ENCODE measurements at places on chromosomes 5 and 9.

DNA sequence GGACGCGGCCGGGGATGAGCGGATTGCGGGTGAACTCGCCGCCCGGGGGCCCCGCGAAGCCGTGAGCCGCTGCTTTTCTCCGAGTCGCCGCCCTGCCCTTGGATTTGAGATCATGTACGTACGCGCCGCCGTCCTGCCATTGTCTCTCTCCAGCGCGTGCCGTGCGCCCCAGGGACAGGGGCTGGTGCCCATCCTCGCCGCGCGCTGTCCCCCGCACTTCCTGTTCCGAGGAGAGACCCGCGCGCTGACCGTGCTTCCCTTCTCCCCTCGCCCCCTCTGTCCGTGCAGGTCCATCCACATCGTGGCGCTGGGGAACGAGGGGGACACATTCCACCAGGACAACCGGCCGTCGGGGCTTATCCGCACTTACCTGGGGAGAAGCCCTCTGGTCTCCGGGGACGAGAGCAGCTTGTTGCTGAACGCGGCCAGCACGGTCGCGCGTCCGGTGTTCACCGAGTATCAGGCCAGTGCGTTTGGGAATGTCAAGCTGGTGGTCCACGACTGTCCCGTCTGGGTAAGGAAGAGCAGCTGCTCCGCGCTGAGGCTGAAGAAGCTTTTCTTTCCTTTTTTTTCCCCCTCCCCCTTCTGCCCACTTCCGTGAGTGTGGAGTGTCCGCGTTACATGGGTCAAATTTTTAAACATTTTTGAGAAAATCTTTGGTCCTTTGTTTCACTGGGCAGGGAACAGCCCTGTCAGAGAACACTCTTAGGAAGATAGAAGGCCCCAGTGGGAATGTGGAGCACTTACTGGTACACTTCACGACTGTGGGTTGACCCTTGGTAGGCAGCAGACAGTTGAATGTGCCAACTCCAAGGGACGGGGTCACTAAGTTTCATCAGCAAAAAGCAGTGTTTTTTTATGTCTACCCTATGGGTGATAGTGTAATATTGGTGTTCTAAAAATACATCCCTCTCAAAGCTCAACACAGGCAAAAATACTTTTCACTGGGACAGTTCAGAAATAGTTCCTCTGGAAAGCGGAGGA is 727 bp downstream of the RHOBTB3 start:
- DNase-seq: no peak

- DNase-seq: no peak
Observed at GRCh38 chr5:179421144-179421901, 76.1 kb upstream of the ADAMTS2 start.

DNA sequence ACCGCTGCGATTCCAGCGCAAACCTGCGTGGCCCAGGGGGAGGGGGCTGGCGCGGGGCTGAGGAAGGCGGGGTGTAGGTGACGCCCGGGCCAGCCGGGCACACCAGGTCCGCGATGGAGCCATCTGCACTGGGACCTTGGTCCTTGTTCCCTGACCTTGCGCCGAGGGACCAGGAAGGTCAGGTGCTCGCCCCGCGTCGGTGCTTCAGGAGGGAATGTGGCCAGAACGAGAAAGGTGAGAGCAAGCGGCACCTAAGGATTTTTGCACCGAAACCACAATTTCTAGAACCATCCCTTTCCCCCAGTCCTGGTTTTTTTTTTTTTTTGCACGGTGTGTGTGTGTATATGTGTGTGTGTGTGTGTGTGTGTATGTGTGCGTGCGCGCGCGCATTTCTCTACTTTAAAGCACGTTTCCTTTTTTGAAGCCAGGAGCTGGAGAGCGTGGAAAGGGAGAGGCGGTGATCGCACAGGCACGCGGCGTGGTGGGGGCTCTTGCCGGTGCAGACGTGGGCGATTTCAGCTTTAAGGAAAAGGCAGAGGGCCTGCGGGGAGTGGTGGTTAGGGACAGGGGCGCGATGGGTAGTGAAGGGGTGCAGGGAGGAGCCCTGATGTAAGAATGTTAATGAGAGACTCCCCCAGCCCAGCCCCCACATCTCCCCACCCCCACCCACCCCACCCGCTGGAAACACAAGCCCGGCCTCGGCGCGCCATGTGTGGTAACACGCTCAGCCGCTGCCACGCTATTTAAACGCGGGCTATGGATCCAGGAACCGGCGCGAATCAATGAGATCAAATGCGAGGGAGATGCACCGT is at the start of gene NPR3:
Gene NPR3, plus strand, starts transcription at position 772 of the 812 bp plus-strand sequence. CDS start 456 bp downstream, outside the sequence.
- no peak for DNase-seq

- no peak for DNase-seq
Observed at GRCh38 chr5:174464504-174465165, 259.7 kb upstream of the MSX2 start.

- no peak for DNase-seq
Observed at GRCh38 chr9:132166599-132166998, 4.7 kb downstream of the NTNG2 start.

DNA sequence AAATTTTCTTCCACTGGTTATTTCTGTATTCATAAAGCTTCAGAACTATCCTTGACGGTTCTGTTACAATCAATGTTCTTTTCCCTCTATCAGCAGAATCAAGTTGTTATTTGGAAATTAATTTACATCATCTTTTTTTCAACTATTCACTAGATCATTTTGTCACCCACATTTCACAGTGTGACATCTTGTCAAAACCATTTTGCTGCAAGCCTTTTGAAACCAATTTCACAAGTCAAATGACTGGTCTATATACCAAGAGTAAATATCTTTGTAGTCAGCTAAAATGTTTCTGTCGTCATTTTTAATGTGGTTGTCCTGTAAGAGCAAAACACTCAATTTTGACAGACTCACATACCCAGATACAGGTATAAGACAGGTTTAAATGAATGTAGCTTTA is 984.3 kb upstream of the TYRP1 start:
- no peak for DNase-seq

GRCh38 chr5:163846512-163846911 is 341.1 kb downstream of the MAT2B start:
- no peak for DNase-seq

GRCh38 chr5:69444127-69444754 is 29.3 kb downstream of the MARVELD2 start:
- no peak for DNase-seq

DNA sequence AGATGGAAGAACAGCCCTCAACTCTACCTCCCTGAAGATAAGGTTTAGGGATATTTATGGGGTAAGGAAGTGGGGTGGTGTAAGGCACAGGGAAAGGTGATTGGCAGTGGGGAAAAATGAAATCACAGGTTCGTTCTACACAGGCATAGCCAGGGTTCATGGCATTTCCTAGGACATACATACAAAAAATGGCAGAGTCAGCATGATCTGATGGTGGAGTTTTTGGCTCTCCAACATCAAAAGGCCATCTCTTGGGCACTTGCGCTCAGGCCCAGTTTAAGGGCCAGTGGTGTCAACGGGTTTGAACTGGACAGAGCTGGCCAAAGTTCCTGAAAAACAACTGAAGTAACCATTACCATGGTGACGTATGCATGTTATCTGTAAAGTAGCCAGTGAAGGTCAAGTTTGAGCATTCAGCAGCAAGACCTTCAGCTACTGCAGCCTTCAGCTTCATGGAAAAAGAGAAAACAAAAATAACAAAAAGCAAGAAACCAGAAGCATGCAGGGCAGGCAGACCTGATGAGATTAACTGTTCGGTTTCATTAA is 92.8 kb downstream of the SMARCA2 start:
- DNase-seq: no peak

GRCh38 chr5:12385095-12385494 is 480.8 kb upstream of the CTNND2 start:
- DNase-seq: no peak

DNA sequence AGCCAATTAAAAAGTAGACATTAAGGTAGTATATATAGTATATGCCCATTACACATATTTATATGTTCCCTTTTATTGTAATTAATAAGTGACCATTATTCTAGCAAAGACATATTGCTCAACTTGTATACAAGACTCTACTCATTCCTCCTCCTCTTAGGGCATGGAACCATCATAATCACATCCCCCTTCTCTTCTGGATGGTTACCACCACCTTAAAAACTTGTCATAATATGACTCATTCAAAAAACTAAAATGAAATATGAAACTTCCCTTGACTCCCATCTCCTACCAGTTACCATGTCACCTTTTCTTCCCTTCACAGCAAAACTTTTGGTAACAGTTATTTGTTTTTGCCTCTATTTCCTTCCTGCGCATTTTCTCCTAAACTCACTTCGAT is 438.7 kb downstream of the KDM4C start:
- DNase-seq: no peak

DNA sequence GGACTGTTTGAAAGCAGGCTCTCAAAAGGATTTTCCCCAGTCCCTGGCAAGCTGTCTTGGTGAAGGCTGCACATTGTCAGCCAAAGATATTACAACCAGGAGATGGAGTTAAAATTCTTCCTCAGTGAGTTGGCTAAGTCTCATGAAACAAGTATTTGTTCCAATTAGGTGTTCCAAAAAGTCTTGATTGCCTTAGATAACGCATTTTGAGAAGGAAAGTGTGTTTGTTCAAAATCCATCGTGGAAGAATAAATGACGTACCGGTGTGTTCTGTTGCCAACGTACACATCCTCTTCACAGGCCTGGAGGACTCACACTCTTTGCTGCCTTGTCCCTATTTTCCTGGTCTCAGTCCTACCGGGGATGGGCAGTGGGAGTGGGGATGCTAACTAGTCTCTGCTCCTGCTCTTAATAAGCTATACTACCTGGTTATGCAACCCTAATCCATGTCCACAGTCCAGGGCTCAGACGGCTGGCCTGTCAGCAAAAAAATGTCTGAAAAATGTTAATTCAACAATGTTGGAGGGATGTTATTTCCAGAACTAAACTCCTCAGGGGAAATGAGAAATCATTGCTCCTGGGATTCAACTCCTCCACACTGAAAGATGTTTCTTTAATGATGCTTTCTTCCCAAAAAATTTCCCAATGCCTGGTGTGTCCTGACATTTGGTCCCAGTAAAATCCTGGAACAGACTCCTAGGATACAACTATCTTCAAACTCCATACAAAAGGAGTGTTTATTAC is 175.3 kb upstream of the KLF9 start:
- no peak for DNase-seq

DNA sequence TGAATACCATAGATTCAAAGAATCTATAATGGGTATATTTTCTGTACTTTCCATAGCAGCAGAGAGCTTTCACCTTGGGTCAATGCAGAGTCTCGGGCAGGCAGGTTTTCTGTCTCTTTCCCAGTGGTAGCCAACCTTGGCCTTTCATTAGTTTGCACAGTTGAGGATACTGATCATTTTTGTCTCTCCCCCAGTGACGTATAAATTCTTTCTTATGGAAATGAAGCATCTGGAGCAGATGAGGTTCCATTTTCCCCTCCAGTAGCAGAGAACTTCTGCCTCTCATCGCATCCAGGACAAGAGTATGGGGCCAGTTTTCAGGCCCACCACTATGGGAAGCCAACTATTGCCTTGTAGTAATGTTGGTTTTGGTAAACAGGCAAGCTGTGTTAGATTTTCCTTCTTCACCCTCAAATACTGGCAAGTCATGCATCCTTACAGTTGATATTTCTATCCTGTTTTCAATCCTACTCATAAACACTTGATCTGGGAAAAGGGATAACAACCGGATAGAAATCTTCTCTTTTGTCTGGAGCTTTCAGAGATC is 845.2 kb upstream of the CDH18 start:
- no peak for DNase-seq

DNA sequence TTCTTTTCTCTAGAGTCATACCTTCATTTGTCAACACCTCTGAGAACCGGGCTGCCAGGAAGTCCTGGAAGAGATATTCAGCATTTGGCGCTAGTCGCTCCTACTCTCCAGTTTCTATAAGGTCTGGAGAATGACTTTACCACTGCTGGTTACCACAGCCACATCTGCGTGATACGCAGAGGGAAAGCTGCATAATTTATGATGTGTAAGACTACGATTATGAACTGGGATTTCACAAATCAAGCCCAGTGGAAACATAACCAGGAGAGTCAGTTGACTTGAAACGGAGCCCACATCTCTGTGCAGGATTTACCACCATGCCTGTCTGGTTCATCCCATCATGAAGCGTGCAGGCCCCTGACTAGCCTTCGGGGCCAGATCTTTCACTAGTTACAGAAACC is 72.6 kb downstream of the FGF1 start:
- no peak for DNase-seq

DNA sequence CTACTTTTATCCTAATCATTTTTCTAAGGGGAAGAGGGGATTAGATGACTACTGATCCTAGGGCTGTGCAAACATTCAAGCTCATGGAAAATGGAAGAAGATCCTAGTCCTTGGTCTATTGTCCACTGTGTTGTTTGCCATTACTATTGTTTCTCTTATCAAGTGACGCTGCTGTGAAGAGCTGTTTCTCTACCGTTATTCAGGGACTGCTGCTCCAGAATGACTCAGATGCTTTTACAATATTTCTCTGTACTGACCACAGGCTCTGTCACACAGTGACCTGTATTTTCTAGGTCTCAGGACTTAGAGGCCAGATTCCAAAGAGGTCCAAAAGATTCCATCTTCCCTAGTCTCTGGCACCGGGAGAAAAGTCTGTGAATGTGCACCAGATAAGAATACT is 159.5 kb upstream of the CHD1 start:
- DNase-seq: no peak

DNA sequence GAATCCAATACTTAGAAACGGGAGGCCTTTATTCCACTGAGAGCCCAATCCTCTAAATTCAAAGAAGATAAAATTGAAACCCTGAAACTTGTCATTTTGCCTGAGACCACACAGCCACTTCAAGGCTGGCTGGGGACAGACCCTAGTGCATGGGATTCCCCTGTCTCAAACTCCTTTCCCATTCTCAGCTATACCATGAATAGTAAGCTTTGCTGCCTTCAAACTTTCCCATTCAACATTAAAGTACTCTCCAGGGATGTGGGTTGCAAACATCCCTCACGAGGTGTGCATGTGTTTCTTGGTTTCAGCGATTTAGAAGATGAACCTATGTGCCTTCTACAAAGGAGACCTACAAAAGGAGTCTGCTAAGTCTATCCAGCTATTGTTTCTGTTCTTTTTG is 64.6 kb downstream of the GABRB2 start:
- no peak for DNase-seq

GRCh38 chr9:128642675-128643245 is 13.9 kb downstream of the DYNC2I2 start:
- no peak for DNase-seq

- DNase-seq: no peak
Observed at GRCh38 chr9:129602598-129603415, 18.1 kb downstream of the C9orf50 start.

GRCh38 chr5:87188391-87188790 is 79.3 kb upstream of the RASA1 start:
- DNase-seq: no peak

DNA sequence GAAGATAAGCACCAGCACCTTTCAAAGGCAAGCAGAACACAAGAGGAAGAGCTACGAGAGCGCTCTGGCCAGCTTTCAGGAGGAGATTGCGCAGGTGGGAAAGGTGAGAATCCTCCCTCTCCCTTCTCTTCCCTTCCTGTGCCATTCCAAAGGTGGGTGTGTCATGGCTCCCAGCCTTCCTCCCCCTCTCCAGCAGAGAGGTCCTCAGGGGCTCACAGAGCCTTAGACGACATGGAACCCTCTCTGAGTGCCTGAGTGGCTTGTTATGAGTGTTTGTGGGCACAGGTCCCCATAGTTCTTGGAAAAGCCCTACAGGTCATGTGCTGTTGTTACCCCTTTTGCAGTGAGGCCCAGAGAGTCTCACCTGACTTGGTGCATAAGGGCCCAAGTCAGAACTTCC is 5.8 kb downstream of the CCDC180 start:
- DNase-seq: no peak

Measured in stimulated activated CD8-positive, alpha-beta memory T cell treated with anti-CD3 and anti-CD28 coated beads, Interleukin-2, amount 100 ng/mL, for 1 hour (primary cell).